ENCODE measurements at places on chromosomes 1 and 21.

GRCh38 chr1:151108331-151108730 is 37.8 kb downstream of the GABPB2 start:
- no peak for DNase-seq

DNA sequence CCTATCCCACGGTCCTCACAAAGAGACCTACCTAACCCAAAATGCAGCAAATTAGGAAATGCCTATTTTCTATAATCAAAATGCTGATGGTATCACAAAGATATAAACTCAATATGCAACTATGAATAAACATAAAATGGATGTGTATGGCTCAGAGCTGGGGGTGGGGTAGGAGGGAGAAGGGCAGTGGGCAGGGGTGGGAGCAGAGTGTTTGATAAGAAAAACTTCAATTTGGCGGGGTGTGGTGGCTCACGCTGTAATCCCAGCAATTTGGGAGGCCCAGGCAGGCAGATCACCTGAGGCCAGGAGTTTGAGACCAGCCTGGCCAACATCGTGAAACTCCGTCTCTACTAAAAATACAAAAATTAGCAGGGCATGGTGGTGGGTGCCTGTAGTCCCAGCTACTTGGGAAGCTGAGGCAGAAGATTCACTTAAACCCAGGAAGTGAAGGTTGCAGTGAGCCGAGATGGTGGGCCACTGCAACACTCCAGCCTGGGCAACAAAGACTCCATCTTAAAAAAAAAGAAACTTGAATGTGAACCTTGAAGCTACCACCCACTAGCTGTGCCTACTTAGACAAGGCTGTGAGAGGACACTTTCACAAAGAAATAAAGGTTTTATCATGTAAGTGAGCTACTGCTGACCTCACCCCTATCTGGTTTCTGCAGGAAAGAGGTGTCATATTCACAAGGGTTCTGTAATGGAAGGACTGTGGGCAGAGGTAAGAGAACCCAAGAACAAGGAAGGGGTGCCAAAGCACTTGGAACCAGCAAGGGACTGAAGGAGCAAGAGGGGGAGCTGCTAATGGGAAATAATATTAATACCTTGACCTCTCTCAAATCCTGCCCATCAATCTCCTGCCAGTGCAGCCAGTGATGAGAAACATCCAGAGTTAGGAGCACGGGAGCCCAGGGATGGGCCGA is 53.0 kb downstream of the HLCS start:
- DNase-seq, result no peak

GRCh38 chr1:66563941-66564630 is 30.1 kb downstream of the SGIP1 start:
- no peak for DNase-seq

DNA sequence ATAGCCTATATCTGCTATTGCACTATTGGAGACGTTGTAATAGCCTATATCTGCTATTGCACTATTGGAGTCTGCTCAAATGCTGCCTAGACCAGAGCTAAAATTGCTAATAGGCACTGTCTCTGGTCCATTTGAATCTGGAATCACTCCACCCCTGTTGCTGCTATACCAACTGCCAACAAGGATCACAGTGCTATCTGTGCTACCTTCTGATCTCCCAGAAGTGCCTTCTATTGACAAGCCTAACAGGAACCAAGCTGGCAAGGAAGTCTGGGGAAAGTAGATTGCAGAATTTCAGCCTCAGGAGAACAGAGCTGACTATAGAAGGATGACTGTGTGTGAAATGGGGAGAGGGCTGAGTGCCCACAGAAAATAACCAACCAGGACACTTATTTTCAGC is 15.9 kb downstream of the RWDD3 start:
- DNase-seq, result no peak

GRCh38 chr1:43232482-43232881 is 37.3 kb upstream of the TMEM125 start:
- no peak for DNase-seq

DNA sequence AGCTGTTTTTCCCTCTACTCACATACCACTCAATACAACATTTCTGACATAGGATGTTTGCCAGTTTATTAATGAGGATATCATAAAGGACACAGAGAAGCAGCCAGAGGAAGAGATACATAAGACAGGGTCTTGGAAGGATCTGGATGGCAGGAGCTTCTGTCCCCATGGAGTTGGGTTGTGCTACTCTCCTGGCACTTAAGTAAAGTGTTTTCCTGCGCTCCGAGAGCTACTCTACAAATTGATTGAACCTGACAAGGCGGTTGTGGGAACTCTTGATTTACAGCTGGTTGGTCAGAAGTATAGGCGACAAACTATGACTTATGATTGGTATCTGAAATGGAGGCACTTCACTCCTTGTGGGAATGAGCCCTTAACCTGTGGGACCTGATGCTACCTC is 208.8 kb downstream of the HMCN1 start:
- DNase-seq, result no peak

- DNase-seq, result no peak
These were observed 116.0 kb downstream of the CASZ1 start for GRCh38 chr1:10680487-10680886.

DNA sequence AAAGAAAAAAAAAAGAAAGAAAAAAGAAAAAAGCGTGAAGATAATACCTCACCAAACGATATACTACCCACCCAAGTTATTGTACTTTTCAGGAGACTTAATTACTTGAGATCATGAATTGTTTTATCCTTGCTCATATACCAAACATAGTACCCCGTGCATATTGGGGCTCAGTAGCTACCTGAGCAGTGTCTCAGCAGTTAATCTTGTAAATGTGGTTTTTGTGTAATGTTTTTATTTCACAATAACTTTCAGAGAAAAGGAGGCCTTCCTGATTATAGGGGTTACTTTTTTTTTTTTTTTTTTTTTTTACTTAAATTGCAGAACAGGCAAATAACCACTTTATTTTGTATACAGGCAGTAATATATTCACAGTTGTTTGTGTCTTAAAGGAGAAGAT is 80.3 kb downstream of the OSBPL9 start:
- no peak for DNase-seq

- DNase-seq, result no peak
These were observed 407.5 kb downstream of the SMYD3 start for GRCh38 chr1:246099570-246099969.

Data from CD4-positive, alpha-beta T cell treated with Interleukin-21 for 1 hour (primary cell).